Activated CD4-positive, alpha-beta T cell treated with anti-CD3 and anti-CD28 coated beads, Interleukin-2, amount 10 ng/mL, durations not matched to agents 24 days and 14 days (primary cell): ENCODE measurements at places on chromosomes 7 and 10.
A peak's percentile ranks its signal among the peaks of the same experiment; 100 is the strongest.

DNA sequence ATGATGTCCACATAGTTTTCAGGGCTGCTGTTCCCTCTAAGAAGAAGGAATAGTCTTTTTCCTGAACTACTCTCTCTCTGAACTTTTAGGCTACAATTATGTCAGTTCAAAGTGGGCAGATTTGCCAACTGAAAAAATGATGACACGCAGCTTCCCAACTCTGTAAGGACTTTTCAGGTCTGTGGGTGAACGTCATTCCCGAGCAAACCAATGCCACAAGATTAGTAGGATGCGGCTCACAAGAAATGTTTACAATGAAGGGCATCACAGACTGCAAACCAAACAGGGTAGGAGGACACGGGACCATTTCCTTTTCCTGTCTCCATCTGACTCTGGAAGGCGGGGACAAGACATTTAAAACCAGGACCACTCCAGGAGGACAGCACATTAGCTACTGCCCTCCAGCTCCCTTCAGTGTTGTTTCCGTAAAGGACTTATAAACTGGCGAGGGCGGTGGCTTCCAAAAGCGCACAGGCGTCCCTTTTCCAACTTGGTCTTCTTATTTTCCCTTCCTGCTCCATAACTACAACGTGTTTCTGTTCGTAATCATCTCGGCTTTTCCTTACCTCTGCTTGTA lies 539 bp upstream of the MKLN1 start:
- peak; percentile 78 for DNase-seq

DNA sequence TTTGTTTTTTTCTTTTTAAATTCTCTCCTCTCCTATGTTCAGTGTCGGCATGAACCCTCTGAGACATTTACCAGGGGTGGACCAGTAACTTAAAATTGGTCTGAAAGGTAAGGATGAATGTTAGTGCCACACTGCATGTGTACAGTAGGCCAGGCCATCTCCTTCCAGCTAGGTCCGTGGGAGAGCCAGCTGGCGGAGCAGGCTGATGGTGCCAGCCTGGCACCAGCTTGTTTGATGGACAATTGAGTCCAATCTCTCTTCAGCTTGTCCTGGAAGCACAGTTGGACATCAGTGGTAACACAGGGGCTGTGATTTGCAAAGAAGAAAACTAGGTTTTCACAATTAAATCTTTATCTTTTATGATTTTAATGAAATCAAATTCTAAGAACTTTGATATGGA lies 136.5 kb downstream of the CNNM2 start:
- no peak for DNase-seq

DNA sequence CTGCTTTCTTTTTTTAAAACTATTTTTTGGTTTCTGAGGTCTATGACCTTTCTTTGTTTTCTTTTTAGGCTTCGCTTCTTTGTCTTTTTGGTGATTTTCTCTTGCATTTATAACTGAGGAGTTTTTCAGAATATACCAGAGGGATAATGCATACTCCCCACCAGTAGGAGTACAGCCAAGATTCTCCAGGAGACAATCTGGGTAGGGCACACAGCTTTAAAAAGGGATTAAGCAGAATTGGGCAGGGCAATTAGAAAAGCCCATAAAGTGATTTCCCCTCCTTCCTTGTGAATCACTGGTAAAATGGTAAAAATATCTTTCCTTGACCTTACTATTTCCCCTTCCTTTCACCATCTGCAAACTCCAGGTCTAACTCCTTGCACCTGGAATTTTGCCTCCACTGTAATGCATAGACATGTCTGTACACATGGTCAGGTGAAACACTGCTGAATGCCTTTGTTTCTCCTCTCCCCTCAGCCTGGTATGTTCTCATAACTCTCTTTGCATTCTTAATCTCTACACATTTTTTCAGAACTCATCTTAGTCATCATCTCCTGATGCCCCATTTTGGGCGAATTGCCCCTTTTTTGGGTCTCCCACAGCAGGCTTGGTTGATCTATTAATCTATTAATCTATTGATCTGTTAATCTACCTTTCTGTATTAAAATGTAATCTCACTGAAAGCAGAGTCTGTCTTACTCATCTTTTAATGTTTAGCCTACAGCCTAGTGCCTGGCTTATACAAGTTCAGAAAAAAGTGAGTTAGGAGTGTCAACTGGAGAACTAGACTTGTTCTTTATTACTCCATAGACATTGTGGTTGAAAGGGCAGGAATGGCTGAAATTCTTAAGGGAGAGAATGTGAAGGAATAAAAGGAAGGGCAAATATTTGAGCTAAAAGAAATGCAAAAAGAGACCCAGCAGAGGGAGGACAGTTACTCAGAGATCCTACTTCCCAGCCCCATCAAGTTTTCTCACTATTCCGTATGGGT lies 64.6 kb downstream of the MDFIC start:
- no peak for DNase-seq

DNA sequence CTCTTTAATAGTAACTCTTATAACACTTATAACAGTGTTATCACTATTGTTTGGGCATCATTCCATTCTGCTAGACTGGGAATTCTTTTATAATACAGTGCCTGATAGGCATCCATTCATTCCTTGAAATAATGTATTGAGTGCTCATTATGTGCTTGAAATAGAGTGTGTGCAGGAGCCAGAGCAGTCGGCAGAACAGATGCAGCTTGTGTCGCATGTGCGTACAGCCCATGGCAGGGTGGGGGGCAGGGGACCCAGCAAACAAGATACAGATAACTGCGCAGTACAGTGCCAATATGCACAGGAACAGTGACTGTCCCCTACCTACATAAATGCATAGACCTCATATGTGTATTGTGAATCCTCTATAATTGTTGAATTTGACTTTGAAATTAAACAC lies 99.3 kb downstream of the KAT6B start:
- no peak for DNase-seq

DNA sequence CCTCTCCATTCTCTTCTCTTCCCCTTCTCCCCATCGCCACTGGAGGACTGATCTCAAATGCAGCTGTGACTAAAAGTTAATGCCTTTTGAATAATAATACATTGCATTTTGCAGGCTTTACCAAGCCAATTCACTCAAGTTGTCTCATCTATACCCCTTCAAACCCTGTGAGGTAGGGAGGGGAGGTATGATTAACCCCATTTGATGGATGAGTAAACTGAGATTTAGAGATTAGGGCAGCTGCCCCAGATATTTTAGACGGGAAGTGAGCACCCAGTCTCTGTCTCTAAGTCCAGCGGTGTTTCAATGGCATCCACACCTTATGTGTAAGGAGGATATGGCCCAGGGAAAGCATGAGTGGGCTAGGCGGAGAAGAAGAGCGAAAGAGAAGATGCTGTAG lies 1.1 kb downstream of the CPA5 start:
- DNase-seq: no peak

- DNase-seq: no peak
These were observed 811 bp downstream of the CDK5 start for GRCh38 chr7:151056666-151057505.

DNA sequence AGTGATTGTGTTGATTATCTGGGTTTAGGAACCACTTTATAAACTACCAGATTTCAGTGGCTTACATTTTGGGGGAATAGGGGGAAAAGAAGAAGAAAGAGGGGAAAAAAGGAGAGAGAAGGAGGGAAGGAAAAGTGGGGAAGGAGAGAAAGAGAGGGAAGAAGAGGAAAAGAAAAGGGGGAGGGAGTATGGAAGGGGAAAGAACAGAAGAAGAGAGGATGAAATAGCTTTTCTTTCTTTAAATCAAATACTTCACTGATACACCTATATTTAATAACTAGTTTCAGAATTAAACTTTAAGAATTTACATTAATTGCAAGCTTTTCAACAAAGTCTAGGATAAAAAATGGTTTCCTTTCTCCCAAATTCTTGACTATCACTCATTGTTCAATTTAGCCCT lies 289.6 kb downstream of the SDHAF3 start:
- DNase-seq: no peak

DNA sequence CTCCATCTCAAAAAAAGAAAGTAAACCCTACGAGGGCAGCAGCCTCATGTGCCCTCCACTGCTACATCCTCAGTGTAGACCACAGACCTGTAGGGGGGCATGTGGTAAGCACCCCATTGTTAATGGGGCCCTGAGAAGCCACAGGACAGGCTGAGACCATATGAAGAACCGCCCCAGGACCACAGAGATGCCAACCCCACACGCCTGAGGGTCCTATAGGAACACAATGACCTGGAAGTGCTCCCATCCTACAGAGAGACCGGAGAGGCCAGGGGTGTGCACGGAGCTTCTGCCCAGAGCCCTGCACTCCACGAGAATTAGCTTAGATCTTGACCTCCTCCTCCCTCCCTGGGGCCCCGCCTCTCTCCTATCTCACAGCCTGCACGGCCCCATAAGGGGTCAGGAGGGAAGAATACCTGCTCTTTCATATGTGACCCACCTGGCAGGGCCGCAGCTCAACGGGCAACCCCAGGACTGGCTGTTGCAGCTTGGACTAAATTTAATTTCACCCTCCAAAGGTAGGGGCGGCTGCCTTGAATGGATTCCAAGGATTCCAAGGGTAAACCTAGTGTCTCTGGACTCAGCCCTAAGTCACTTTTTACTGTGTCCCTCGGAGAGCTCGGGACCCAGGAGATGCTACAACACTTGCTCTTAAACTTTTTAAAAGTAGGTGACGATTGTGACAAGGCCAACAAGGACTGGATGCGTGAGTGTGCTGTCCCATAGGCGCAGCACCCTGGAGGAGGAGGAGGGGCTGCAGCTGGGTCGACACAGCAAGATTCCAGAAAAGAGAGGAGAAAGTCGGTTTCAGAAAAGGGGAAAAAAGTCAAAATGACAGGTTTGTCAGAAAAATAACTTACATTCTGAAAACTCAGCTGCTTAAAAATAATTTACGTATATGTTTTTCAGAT lies 24.2 kb downstream of the PRKAG2 start:
- no peak for DNase-seq

GRCh38 chr10:19835952-19836351 lies 19.7 kb downstream of the PLXDC2 start:
- no peak for DNase-seq

- DNase-seq: no peak
These were observed 196.8 kb upstream of the POT1 start for GRCh38 chr7:125126376-125126775.

GRCh38 chr7:150978126-150978789 lies at the start of gene KCNH2:
Gene KCNH2 (minus strand): TSS chr7:150978321. CDS start chr7:150977913, 408 bp downstream.
- peak; percentile 78 for DNase-seq

GRCh38 chr7:491292-491957 lies 28.2 kb downstream of the PDGFA start:
- DNase-seq: no peak

DNA sequence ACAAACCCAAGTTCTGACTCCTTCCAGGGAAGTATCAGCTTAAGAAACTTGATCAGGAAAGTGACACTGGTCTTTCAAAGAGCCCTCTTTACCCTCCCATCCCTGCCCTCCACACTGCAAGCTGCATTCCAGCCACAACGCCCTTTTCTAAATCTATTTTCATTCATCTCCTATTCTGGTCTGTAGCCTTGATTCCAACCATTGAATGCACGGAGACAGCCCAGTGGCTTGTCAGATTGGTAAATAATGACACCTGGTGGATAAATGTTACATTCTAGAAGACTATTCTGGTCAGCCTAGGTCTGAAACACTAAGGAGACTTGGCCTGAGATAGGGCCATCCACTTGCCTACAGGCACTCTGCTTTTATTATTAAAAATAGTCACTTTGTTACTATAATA lies 20.9 kb downstream of the MORN4 start:
- no peak for DNase-seq

GRCh38 chr7:120395526-120396019 lies 122.6 kb downstream of the KCND2 start:
- DNase-seq: no peak

- peak; percentile 79 for DNase-seq
These were observed at the start of gene SH3PXD2A for GRCh38 chr10:103855424-103855823. Gene SH3PXD2A (minus strand): TSS chr10:103855576. CDS start chr10:103855266, 310 bp downstream.

- no peak for DNase-seq
These were observed 18.3 kb upstream of the RALA start for GRCh38 chr7:39605087-39605486.

GRCh38 chr10:124648131-124648475 lies 96.1 kb downstream of the FAM53B start:
- DNase-seq: no peak

DNA sequence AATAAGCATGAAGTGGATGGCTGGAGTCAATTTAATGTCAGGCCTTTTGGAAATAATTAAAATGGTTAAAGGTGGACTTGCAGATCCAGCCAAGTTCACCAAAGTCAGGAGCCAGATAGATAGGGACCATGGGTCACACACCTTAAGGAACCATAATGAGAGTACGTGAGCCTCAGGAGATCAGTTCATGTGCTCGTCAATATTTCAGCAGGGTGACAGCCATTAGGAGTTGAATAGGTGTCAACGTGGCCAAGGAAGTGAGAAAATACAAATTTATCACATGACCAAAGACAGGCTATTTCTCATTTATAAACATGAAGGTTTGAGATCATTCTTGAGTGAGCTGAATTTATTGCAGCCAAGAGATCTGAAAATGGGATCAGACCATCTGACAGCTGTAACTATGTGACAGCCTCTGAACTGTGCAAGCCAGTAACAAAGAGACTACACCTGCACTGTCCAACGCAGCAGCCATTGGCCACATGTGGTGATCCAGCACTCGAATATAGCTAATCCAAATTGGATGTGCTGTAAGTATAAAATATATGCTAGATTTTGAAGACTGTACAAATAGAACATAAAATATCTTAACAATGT lies 249.7 kb upstream of the PTN start:
- no peak for DNase-seq

GRCh38 chr10:23742368-23742767 lies 303.5 kb downstream of the OTUD1 start:
- DNase-seq: no peak

GRCh38 chr7:126803060-126803665 lies 449.6 kb downstream of the GRM8 start:
- peak; percentile 81 for DNase-seq

- no peak for DNase-seq
These were observed 19.0 kb upstream of the COL1A2 start for GRCh38 chr7:94375691-94376090.

GRCh38 chr10:94983555-94983954 lies 45.1 kb downstream of the CYP2C9 start:
- no peak for DNase-seq

DNA sequence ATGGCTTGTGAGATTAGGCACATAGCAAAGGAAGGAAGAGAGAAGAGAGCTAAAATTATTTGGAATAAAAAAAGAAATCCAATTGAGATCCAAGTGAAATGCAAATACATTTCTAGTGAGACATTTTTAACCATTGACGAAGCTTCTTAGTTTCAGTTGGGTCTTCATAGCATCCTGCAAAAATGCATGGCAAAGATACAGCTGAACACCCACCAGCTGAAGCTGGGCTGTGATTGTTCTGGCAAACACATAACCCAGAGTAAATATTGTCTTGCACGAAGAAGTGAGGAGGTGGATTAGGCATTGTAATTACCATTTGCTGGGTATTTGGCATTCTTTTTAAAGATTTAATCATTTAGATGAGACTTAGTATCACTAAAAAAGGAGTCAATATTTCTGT lies 409.4 kb downstream of the GRM8 start:
- no peak for DNase-seq

- no peak for DNase-seq
These were observed 136.6 kb downstream of the SPAG6 start for GRCh38 chr10:22481687-22482539.
